ENCODE measurements at places on chromosomes 12 and 14. TPM values are rescaled to one million over a fixed set of nuclear protein-coding genes. Genes with fewer than 3 reads are reported as not detected.

Gene CLEC4E
- total RNA-seq: not detected

Gene OR4M1
- total RNA-seq: not detected

Gene ERP27
- total RNA-seq: not detected

Gene LRCOL1
- total RNA-seq: not detected

Gene PZP
- total RNA-seq: not detected

Gene RHEBL1
- not detected for total RNA-seq

Gene SCNN1A
- 2.6 TPM for total RNA-seq

Gene B4GALNT3
- total RNA-seq: not detected

Gene TAS2R8
- total RNA-seq: not detected

Gene SLCO1C1
- 0.32 TPM for total RNA-seq
